ENCODE measurements at places on chromosomes 5 and 9.

- no peak for DNase-seq
Measured at GRCh38 chr5:10546186-10546585, 17.7 kb upstream of the ANKRD33B start.

DNA sequence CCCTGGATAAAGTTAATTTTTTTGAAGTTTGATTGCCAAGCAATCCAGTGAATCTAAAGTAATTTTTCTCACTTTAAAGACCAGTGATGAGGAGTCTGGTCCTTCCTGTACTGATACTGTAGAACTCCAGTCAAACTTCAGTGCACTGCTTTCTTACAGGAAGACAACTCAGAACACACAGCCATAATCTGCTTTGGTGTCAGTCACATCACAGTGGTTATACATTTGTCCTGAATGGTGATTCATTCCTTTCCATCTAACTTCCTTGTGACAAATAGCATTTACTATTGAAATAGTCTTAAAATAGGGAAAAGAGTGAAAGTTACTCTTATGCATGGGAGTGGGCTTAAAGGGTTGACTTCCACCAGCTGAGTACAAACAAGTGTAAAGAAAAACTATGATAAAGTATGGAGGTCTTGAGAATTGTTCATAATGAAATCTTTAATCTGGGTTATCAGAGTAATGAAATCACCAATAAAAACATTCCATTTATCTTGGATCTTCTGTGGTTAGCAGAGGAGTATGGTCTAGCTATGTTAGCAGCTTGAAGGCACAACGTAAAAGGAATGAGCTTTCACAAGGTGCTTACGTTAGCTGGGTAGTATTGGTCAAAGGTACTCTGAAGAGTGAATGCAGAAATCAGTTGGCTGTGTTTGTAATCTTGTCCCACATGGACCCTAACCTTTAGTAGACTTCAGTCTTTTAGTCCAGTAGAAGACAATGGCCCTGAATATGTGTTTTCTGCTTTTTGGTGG lies 41.5 kb downstream of the DCP2 start:
- DNase-seq = no peak

DNA sequence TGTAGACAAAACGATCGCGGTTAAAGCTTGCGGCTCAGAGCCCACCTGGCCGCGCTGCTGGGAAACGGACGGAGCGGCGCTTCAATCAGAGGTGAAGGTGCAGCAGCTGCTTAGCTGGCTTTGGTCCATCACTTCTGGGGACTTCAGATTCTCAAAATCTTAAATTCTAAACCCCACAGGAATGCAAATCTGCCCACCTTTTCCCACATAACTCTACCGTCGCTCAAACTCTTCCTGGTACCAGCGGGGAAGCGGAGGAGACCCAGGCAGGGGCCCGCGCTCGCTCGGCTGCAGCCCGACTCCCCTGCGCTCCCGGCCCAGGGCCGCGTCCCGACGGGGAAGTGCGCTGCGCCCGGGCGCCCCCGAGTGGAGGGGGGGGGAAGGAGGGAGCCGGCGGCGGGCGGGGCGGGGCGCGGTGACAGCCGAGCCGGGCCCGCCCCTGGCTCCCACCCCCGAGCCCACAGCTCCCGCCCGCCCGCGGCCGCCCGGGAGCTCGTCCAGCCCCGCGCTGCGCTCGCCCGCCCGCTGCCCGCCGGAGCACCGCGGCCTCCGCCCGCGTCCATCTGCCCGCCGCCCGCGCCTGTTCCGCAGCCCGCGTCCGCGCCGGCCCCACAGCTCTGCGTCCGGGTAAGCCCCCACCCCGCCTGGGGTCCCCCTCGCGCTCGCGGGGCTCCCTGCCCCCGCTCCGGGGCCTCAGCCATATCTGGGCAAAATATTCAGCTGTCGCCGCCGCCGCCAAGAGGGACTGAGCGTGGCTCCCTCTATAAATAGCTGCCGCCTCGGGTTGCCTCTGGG lies at the start of gene TMOD1:
TSS of gene TMOD1 (plus strand) at position 490 of the 795 bp plus-strand sequence. CDS start 22,523 bp downstream, outside the sequence.
- no peak for DNase-seq

DNA sequence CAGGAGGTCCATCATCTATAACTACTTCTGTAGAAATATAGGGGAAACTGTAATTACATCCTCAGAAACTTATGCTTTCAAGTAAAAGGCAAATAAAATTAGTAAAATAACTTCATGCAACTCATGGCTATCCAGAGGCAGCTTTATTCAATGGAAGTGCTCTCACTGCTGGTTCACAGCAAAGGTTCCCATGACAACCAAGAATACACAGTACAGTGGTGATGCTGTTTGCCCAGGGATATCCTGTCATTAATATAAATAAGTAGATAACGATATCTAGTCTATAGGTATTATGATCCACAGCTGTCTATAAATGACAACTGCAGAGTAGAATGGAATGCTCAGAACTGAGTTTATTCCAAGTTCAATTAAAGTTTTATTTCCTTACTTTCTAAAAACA lies 390.3 kb downstream of the PDE4D start:
- DNase-seq = no peak

DNA sequence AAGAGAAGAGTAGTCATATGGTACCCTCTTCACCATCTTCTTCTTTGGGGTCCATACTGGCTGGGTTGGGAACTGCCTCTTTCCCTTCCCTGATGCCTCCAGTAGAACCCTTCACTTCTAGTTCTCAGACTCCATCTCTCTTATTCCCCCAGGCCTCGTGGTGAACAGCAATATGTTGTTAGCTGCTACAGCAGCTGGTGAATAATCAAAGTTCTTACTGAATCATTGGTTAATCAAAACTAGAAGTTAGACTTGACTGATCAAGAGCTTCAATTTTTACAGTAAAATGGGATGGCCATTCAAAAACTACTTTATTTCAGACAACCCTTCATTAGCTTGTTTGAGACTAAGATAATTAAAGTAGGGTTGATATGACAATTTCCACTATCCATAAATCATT lies 190.9 kb upstream of the GNA14 start:
- no peak for DNase-seq

- DNase-seq = no peak
Measured at GRCh38 chr9:91417602-91418214, 5.9 kb downstream of the NFIL3 start.

DNA sequence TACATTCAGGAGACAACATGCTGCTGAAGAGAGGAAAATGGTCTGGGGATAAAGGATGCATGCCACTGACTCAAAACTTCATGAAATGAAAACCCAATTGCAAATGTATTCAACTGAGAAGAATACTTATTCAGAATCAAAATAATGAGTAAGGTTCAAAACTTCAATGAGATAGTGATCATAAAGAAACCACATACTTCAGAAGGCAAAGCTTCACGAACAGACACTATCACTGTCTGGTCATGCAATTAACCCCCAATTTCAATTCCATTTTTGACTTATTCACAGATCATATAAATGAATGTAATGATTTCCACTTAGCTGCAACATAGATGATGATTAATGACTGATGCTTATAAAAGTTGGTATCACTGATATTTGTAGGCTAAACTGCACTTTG lies 33.0 kb upstream of the CTNNAL1 start:
- DNase-seq = no peak

DNA sequence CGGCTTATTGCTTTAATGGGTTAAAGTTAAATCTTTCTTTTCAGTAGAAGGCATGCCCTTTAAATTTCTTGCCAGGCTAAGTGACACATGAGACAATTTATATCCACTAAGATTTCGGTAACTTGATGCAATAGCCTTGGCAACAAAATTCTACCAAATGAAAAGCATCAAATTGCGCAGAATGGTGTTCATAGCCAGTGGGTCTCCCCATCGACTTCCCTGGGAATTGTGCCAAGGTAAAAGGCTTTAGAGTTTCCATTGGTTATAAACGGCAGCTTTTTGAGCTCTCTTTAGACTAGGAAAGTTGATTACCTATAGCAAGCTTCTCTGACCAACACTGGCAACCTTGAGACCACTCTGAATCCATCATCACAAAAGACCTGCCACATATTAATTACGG lies 358.4 kb downstream of the ARRDC3 start:
- no peak for DNase-seq

DNA sequence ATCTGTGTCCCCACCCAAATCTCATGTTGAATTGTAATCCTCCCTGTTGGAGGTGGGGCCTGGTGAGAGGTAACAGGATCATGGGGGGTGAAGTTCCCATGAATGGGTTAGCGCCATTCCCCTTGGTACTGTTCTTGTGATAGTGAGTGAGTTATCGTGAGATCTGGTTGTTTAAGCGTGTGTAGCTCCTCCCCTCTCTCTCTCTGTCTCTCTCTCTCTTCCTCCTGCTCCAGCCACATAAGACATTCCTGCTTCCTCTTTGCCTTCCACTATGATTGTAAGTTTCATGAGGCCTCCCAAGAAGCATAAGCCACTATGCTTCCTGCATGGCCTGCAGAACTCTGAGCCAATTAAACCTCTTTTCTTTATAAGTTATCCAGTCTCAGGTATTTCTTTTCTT lies 28.8 kb downstream of the C5orf15 start:
- no peak for DNase-seq

DNA sequence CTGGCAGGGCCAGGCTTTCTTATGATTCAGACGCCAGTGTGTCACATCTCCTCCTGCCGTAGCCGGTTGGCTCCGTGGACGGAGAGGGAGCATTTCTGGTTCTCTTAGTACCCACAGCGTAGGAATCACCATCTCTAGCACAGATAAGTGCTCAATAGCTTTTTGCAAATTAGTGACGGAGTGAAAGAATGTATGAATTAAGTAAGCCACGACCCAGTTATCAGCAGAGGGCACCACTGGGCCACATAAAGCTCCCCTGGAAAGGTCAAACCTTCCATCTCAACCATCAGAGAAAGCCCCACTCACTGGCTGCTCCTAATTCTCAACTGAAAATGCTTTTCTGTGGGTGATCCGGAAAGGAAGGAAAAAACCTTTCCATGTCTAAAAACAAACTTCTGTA lies 317.0 kb upstream of the ADCY2 start:
- DNase-seq = no peak

DNA sequence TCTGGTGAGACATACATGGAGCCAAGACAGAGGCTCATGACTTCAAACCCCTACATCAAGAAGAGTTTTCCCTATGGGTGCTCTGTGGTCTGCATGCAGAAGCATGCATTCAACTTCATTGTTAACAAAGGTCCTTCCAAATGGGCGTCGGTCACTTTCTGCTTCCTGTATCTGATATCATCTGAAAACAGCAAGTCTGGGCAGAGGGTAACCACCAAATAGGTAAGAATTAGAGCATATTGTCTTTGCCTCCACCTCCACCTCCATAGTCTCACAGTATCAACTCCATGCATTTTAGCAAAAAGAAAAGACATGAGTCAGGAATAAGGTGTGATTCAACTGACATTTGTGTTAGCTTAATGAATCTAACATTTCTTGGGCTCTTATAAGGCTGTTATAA lies 462.9 kb downstream of the DMRT2 start:
- DNase-seq = no peak

DNA sequence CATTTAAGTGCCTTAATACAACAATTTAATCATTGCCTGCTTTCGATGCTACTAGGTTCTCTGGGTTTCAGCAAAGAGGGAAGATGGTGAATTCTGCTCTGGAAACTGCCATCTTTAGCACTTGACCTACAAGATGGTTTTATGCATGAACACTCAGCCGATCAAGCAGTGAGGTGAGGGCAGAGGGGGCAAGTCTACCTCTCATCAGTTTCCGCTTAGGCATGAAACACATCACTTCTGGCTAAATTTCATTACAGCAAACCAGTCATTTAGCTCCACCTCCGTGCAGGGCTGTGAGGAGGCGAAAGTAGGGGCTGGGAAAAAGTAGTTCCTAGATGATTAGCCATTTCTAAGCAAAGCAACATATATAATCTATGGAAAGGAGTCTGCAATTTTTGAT lies 1018.0 kb downstream of the CDH18 start:
- no peak for DNase-seq

- DNase-seq = no peak
Measured at GRCh38 chr5:139462586-139463276, at the start of gene ECSCR. Gene ECSCR (minus strand): TSS chr5:139462743. CDS start chr5:139462670, 73 bp downstream.

- no peak for DNase-seq
Measured at GRCh38 chr5:133927300-133928180, 40.9 kb downstream of the C5orf15 start.

DNA sequence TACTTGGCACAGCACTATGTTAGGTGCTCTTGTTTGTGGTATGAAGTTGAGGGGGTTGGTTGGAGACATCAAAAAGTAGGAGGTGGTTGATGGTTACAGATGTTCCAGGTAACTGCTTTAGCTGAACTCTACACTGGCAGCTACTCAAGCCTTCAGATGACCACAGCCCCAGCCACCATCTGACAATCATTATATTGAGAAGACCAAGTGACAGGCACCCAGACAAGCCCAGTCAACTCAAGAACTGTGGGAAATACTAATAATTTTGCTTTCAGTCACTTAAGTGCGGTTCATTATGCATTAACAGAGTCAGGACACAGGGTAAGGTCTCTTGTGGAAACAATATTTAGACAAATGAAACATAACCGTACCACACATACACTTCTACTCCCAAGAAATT lies 38.9 kb upstream of the SLIT3 start:
- no peak for DNase-seq

DNA sequence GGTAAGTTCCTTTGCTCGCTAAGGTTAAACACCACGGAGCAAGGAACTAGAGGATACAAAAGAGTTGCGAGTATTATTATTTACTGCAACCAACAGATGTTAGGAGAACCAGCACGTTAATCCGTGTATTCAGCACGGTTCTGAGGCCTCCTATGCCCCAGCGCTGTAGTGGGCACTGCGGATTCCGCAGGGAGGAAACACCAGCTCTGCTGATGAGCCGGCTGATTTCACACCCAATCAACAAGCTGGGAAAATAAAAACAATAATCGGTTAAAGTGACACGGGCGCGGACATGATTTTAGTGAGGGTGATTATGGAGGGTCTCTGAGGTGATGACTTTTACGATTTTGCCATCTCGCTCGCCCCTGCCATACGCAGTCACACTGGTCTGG lies 702 bp upstream of the PRELID2 start:
- no peak for DNase-seq

GRCh38 chr9:4936823-4937222 lies 48.2 kb upstream of the JAK2 start:
- no peak for DNase-seq

DNA sequence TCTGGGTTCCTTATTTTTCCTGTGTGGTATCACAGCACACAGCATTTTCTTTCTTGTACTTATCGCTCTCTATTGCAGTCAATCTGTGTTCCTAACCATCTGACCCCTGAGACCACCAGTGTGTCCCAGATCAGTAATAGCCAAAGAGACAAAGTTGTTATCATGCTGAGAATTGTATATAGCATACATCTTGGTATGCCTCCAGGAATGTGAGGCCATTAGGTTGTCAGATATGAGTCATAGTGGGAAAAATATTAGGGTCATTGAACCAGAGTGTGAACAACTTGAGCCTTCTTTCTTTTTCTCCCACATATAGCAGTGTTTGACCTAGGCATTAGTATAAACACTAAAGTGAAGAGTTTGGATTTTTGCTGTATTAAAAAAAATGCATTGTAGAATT lies 106.3 kb downstream of the NDUFAF2 start:
- peak; percentile 28 for DNase-seq

GRCh38 chr5:42994555-42995359 lies 45.4 kb downstream of the ANXA2R start:
- no peak for DNase-seq

DNA sequence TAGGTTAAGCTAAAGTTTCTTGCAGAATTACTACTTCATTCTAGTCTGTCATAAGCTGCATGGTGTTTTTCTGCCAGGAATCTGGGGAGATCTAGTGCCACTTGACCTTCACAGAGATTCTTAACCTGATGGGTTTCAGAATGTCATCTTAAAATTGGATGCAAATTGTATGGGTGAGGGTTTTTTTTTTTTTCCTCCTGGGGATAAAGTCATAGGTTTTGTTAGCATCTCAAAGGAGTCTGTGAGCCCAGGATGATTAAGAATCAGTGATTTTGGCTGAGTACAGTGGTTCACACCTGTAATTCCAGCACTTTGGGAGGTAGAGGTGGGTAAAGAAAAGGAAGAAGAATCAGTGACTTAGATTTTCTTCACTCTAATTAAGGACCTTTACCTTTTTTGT lies 51.2 kb downstream of the NIM1K start:
- no peak for DNase-seq
